ENCODE measurements at places on chromosomes 1 and 21.

GRCh38 chr1:12201352-12202189, 28.3 kb upstream of the VPS13D start:
- DNase-seq, result no peak

- no peak for DNase-seq
Measured at GRCh38 chr21:45361033-45361997, 43.6 kb upstream of the COL18A1 start.

- DNase-seq, result no peak
Measured at GRCh38 chr1:198088360-198089071, 68.3 kb upstream of the NEK7 start.

- DNase-seq, result no peak
Measured at GRCh38 chr21:38765056-38765455, 40.7 kb upstream of the ETS2 start.

DNA sequence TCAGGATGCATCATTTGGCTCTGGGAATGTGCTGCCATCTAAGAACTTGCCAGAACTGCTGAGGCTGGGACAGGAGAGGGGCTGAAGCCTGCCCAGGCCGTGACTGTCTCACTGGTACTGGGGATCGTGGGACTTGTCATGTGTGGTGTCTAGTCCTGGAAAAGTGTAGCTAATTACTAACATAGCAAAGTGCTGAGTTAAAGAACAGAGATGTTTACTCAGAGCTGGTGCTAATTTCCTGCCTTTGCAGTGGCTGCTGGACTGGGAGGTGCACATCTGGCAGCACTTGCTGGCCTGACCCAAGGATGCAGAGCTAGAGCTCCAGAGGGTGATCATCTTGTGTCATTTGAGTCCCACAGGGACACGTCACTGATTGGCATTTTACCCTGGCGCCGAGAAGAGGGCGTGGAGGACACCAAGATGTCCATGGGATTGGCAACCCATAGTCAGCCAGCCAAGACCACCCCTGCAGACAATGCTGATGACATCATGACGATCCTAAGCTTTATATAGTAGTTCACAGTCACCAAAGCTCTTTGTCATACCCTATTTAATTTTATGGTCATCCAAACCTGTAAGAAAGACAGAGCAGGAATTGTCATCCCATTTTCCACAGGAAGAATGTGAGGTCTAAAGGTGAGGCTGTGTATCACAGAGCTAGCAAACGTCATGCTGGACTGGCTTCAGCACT, 110.1 kb upstream of the SLC44A3 start:
- no peak for DNase-seq

GRCh38 chr1:119935373-119935772, 39.1 kb upstream of the ADAM30 start:
- no peak for DNase-seq

- no peak for DNase-seq
Measured at GRCh38 chr1:159827102-159827490, 423 bp downstream of the SLAMF8 start.

DNA sequence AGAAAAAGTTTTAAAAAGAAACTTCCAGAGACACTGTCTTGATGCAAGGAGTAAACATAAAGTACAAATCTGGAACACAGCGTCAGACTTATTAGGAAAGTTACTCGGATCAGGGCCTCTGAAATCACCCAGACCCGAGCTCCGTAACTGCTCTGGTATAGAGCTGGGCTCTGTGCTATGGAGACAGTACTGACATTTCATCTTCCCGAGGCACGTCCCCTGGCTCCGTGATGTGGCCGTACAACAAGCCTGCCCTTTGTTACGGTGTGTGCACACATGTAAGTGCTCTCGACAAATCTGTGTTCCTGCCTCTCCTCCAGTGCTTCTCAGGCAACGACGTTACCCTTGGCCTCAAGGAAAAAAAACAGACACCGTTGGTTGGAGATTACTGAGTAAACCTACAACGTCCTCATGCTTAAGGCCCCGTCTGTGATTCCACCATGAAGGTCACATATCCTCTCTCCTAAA, 107.0 kb upstream of the IRF2BP2 start:
- DNase-seq, result no peak

DNA sequence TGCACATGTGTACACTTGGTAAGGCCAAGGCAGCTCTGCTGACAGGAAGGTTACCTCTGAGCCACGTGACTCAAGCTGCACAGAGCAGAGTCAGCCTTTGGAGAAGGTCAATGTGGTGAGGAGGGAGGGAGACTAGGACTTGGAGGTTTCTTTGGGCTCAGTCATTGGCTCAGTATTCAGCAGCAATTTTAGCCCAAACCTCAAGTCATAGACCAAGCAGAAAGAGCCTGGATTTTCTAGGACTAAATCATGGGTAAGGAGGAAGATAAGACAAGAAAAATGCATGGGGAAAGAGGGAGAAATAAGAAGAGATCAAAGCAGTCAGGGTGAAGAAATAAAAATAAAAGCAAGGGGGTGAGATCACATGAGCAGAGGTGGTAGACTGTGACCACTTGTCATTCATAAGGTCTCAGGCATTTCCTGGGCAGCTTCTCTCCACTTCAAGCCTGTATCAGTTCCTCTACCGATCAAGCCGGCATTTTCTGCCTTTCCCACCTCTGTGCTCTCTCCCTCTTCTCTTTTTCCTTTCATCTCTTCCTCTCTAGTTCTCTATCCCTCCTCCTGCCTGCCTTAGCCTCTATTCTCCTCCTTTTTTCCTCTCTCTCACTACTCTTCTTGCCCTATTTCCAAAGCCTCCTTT, 51.7 kb upstream of the DUSP10 start:
- no peak for DNase-seq

DNA sequence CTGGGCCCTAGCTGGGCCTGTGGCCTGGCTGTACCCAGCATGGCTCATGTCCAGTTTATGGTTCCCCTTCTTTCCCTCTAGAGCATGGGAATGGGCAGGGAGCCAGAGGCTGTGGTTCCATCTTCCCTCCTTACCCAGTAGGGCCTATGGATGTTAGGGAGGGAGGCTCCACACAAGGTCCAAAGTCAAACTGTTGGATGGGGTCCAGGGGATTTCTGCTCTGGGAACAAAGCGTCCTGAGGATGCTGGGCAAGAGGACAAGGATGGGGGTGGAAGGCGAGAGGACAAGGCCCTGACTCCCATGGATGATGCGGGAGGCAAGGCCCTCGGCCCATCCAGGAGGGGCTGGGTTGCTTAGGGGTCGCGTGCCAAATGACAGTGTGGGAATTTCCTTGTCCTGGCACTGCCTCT, 17.3 kb downstream of the CSF1 start:
- DNase-seq, result no peak
